Testis (tissue), 5 donors: ENCODE measurements at places on chromosomes 11 and 22.

- no peak overlapping the region for H3K4me3 ChIP-seq
- H3K4me1 ChIP-seq, result peaks cover 4% of the 10 kb centered on the region
- H3K27me3 ChIP-seq, result no peaks in the 10 kb centered on the region
- no peaks in the 10 kb centered on the region for H3K36me3 ChIP-seq
- no peak overlapping the region for H3K27ac ChIP-seq
- no peak for DNase-seq
Observed at GRCh38 chr11:76724171-76724768, 53.7 kb upstream of the LRRC32 start.

DNA sequence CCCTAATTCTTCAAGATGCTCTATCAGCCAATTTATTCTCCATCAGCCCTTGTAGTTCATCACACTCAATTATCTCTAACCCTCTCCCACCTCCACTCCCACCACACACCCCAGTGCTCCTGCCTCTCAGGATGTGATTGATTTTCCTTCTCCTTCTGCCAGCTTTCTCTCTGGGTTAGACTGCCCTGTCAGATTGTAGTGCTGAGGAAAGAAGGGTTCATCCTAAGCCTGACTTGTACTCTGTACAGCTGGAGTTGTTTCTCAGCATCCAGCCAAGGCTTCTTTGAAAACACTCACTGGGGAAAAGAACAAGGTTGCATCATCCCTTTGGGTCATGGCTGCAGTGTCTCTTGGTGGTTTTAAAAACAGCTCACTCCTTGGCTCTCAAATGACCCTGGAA lies 61.2 kb downstream of the CECR2 start:
- H3K27me3 ChIP-seq, result no peaks in the 10 kb centered on the region
- no peak overlapping the region for H3K4me3 ChIP-seq
- peak; percentile 26 for DNase-seq
- no peak overlapping the region for H3K27ac ChIP-seq

DNA sequence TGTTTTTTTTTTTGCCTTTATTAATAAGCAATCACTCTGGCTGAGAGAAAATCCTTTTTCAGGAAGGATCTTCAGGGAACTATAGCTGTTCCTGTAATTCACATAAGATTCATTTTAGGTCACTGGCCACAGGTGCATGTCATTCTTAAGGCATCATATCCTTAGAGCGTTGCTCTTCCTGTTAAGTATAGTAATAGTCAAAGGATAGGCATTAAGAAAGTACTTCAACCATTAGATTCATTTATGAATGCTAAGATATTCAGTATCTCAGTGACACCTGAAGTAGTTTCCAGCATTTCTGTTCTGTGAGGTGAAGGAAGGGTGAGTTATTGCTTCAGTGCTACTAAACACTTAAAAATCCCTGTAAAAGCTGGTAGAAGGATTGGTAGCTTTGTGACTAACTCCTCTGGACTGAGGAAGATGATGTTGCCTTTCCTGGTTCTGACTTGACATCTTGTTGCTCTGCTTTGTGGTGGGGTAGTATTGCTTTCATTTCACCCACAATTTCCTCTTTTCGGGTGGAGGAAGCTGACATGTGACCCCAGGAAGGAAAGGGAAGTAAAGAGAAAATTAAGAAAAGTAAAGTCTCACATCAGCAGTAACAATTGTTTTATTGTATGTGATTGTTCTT lies 34.7 kb downstream of the RNF169 start:
- no peak overlapping the region for H3K27ac ChIP-seq
- no peak overlapping the region for H3K4me3 ChIP-seq
- H3K4me1 ChIP-seq, result peaks cover 4% of the 10 kb centered on the region

- peak; percentile 6 for DNase-seq
- H3K4me3 ChIP-seq, result no peak overlapping the region
- H3K27me3 ChIP-seq, result no peaks in the 10 kb centered on the region
- no peaks in the 10 kb centered on the region for H3K4me1 ChIP-seq
- no peak overlapping the region for H3K27ac ChIP-seq
- H3K36me3 ChIP-seq, result no peaks in the 10 kb centered on the region
Observed at GRCh38 chr11:2761131-2762030, 61.6 kb upstream of the KCNQ1OT1 start.

- no peak overlapping the region for H3K4me3 ChIP-seq
- H3K27me3 ChIP-seq, result no peaks in the 10 kb centered on the region
- no peak overlapping the region for H3K27ac ChIP-seq
- no peak for DNase-seq
- no peaks in the 10 kb centered on the region for H3K36me3 ChIP-seq
Observed at GRCh38 chr22:47043835-47044721, 281.6 kb downstream of the TBC1D22A start.

GRCh38 chr11:25902476-25902875 lies 429.5 kb upstream of the ANO3 start:
- no peak overlapping the region for H3K27ac ChIP-seq
- no peak for DNase-seq
- no peak overlapping the region for H3K4me3 ChIP-seq
- no peaks in the 10 kb centered on the region for H3K4me1 ChIP-seq
- no peaks in the 10 kb centered on the region for H3K36me3 ChIP-seq
- H3K27me3 ChIP-seq, result no peaks in the 10 kb centered on the region

GRCh38 chr11:19263333-19263732 lies 22.6 kb upstream of the E2F8 start:
- no peaks in the 10 kb centered on the region for H3K4me1 ChIP-seq
- H3K27me3 ChIP-seq, result no peaks in the 10 kb centered on the region
- H3K27ac ChIP-seq, result no peak overlapping the region
- no peak for DNase-seq
- H3K36me3 ChIP-seq, result no peaks in the 10 kb centered on the region

- H3K4me1 ChIP-seq, result peaks cover 11% of the 10 kb centered on the region
- no peaks in the 10 kb centered on the region for H3K36me3 ChIP-seq
- peak overlapping the region; percentile 15 for H3K27ac ChIP-seq
- no peak overlapping the region for H3K4me3 ChIP-seq
- no peaks in the 10 kb centered on the region for H3K27me3 ChIP-seq
Observed at GRCh38 chr11:66101066-66101464, 31.0 kb downstream of the PACS1 start.

DNA sequence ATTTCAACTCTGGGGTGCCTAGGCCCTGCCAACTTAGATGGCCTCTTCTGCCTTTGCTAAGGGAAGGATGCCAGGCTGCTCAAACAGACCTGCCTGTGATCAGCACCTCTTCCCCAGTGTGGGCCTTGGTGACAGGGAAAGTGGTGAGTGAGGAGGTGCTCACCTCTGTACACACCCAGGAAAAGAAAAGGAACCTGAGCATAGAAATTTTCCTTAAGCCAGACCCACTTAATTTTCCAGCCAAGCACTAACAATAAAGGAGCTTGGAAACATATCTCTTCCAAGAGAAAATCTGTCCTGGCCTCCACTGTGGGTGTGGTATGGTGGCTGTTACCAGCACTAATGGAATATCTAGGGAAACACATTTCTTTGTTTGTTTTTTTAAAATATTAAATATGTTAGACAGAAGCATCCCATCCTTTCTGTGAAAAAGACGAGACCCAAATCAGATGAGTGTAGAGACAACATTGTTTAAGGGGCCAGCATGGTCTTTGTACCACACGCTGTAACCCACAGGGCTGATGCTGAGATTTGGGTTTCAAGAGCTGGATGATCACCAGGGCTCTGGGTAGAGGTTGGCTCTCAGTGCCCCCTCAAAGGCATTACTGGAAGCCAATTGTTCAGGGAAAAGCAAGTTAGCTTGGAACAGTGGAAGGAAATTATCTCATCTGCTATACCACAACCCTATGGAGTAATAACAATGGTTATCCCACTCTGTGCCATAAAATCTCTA lies 472.2 kb downstream of the INSC start:
- no peak overlapping the region for H3K4me3 ChIP-seq
- no peaks in the 10 kb centered on the region for H3K27me3 ChIP-seq
- no peak for DNase-seq
- no peaks in the 10 kb centered on the region for H3K36me3 ChIP-seq
- no peaks in the 10 kb centered on the region for H3K4me1 ChIP-seq

- no peaks in the 10 kb centered on the region for H3K36me3 ChIP-seq
- H3K27ac ChIP-seq, result no peak overlapping the region
- H3K27me3 ChIP-seq, result no peaks in the 10 kb centered on the region
- no peak for DNase-seq
Observed at GRCh38 chr11:45902452-45903380, 4.4 kb downstream of the FREY1 start.

DNA sequence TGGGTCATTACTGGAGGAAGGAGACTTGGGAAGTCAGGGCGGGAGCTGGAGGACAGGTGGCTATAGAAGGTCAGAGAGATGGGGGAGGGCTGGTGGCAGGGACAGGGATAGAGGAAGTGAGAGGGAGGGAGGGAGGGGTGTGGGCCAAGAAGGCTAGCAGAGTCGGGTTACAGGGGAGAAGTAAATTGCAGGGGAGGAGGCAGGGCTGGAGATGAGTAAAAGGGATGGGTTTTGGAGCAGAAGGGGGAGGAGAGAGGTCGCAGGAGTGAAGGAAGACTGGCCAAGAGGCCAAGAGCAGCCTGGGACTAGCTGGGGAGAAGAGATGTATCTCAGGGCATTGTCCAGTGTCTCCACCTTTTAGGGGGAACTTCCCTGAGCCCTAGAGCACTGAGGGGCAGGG lies 33.0 kb downstream of the LRRC10B start:
- peaks cover 39% of the 10 kb centered on the region for H3K4me1 ChIP-seq
- no peak overlapping the region for H3K27ac ChIP-seq
- DNase-seq, result peak; percentile 54
- H3K36me3 ChIP-seq, result no peaks in the 10 kb centered on the region
- H3K27me3 ChIP-seq, result no peaks in the 10 kb centered on the region
- H3K4me3 ChIP-seq, result no peak overlapping the region

DNA sequence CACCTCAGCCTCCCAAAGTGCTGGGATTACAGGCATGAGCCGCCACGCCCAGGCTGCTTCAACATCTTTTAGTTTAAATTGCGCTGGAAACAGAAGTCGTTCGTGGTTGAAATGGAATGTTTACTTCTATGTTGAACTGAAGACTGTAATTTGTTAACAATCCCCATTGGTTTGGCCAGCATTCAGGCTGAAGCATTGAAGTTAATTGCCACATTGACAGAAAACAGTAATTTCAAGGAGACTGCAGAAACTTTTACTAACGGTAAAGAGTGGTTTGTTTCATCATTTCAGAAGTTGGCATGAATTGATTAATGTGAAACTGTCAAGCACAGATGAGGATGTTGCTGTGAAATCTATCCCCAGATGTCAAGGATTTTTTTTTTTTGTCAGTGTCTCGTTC lies 14.2 kb downstream of the AP5B1 start:
- DNase-seq, result no peak
- H3K27ac ChIP-seq, result no peak overlapping the region
- H3K36me3 ChIP-seq, result no peaks in the 10 kb centered on the region
- no peaks in the 10 kb centered on the region for H3K27me3 ChIP-seq
- H3K4me3 ChIP-seq, result no peak overlapping the region

- H3K27me3 ChIP-seq, result no peaks in the 10 kb centered on the region
- H3K4me1 ChIP-seq, result peaks cover 28% of the 10 kb centered on the region
- no peaks in the 10 kb centered on the region for H3K36me3 ChIP-seq
- peak overlapping the region; percentile 84 for H3K4me3 ChIP-seq
- DNase-seq, result peak; percentile 28
Observed at GRCh38 chr22:19178065-19178656, 375 bp downstream of the SLC25A1 start.

DNA sequence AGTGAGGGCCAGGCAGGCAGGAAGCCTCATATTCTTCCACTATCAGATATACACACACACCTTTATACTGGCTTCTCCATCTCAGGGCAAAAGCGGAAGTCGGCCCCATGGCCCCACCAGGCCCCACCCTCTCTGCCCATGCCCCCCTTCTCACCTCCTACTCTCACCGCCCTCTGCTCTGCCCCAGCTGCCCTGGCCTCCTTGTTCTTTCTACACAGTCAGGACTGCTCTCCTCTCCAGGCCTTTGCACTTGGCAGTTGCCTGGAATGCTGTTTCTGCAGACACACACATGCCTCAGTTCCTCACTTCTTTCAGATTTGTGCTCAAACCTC lies 25.3 kb downstream of the OTOG start:
- H3K36me3 ChIP-seq, result no peaks in the 10 kb centered on the region
- H3K27me3 ChIP-seq, result no peaks in the 10 kb centered on the region
- no peak for DNase-seq
- no peaks in the 10 kb centered on the region for H3K4me1 ChIP-seq
- no peak overlapping the region for H3K4me3 ChIP-seq

DNA sequence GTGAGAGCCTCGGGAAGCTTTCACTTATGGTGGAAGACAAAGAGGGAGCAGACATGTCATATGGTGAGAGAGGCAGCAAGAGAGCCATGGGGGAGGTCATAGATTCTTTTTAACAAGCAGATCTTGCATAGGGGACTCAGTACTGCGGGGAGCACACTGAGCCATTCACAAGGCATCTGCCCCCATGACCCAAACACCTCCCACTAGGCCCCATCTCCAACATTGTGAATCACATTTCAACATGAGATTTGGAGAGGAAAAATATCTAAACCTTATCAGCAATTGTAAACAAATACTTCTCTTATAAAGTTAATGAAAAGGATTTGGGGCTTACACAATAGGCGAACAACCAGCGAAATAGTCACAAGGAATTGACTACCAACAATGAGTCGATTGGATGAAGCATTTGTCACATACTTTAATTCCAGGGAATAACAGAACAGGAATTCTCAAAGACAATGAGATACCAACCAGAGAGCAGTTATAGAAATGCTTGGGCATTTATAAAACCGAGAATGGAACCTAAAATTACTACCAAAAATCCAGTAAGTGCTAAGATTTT lies 7.3 kb downstream of the DDI1 start:
- H3K27me3 ChIP-seq, result no peaks in the 10 kb centered on the region
- H3K27ac ChIP-seq, result no peak overlapping the region
- H3K36me3 ChIP-seq, result no peaks in the 10 kb centered on the region
- DNase-seq, result no peak
- no peak overlapping the region for H3K4me3 ChIP-seq

- H3K36me3 ChIP-seq, result no peaks in the 10 kb centered on the region
- no peak overlapping the region for H3K4me3 ChIP-seq
- H3K27me3 ChIP-seq, result no peaks in the 10 kb centered on the region
- H3K27ac ChIP-seq, result no peak overlapping the region
- H3K4me1 ChIP-seq, result no peaks in the 10 kb centered on the region
Observed at GRCh38 chr11:70082829-70083228, 4.7 kb downstream of the ANO1 start.

DNA sequence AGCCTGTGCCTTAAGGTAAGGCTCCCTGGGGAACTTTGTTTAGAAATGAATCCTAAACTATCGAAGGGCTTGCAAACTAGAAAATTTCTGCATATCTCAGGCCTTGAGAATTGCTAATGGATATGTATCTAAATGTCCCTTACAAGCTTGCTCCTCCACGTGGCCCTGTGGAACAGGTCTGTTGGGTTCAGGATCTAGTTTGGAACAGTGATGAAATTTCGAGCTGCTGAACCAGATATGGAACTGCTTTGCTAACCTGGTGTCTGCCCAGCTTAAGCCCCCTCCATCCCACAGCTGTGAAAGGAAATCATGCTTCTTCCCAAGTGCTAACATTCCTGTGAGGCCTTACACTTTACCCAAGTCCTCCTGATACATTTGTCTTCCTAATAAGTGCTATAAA lies 11.6 kb downstream of the SREBF2 start:
- H3K4me1 ChIP-seq, result peaks cover 31% of the 10 kb centered on the region
- no peaks in the 10 kb centered on the region for H3K27me3 ChIP-seq
- no peaks in the 10 kb centered on the region for H3K36me3 ChIP-seq
- H3K27ac ChIP-seq, result no peak overlapping the region
- no peak overlapping the region for H3K4me3 ChIP-seq

GRCh38 chr11:74844072-74844471 lies 95.4 kb downstream of the RNF169 start:
- H3K27me3 ChIP-seq, result no peaks in the 10 kb centered on the region
- no peak overlapping the region for H3K27ac ChIP-seq
- no peak overlapping the region for H3K4me3 ChIP-seq
- H3K36me3 ChIP-seq, result no peaks in the 10 kb centered on the region
- no peaks in the 10 kb centered on the region for H3K4me1 ChIP-seq
